Choroid plexus epithelial cell (primary cell): ENCODE measurements at places on chromosomes 2 and 18.

GRCh38 chr18:23585897-23586248 is 433 bp downstream of the NPC1 start:
- no peak for DNase-seq

DNA sequence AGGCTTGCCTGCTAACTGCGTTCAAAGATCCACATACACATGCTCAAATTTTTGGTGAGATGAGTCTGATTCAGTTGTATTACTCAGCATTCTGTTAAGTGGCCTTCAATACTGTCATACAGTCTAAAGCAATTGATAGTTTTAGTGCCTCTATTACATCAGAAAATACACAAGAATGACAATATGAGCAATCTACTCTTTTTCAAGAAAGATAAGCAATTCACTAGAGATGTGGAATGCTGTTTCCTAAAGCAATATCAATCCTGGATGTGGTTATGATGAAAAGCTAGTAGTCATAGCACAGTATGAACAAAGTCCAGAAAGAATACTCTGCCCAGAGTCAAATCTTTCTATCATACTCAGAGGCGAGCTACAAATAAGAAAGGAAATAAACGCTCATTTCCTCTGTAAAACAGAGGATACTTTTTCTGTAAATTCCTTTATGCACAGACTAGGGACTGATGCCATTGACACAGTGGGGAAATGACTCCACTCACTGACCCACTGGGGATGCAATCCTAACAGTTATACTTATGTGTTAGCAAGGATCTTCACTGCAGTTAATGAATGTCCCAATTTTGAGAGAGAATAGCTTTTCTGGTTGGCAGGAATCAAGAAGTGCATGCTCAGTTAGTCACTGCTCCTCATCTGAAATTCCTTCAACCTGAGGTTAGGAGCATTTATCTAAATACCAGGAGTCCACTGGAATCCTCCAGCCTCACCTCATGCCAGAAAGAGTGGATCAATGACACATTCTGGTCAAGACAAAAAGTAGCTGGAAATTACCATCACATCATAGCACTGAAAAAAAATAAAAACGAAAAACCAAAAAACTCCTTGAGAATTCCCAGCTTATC is 83.3 kb downstream of the PDE11A start:
- peak; percentile 4 for DNase-seq

DNA sequence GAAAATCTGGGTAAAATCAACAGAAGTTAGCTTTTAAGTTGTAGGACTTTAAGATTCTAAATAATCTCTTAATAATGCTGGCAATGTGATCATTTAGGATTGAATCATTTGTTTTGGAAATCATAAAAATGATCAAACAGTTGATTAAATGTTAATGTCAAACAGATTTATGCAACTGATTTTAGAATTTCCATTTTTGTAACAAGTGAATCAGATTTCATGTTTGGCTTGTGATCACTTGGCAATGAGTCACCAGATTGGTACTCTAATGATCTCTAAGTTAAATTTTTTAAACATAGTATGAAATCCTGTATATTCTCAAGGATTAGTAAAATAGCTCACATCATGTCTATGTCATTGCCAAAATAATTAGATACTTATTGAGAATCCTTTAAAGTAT is 50.1 kb upstream of the UNC80 start:
- peak; percentile 44 for DNase-seq

DNA sequence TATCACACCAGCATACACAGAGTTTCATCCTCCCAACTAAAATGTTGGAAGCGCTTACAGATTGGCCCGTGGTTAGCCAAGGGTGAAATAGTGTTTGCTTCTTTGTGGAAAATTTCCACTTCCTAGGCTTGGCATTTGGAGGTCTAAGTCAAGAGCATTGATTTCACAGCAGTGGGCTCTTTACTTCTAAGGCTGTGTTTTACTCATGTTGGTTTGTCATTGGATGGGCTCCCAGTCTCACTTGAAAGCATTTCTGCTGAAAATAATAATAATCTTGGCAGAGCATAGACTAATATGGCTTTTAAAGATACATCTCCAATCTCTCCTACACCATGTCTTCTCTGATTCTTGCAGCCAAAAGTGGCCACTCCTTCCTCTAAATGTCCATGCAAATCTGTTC is 82.9 kb downstream of the DYNAP start:
- peak; percentile 19 for DNase-seq

- no peak for DNase-seq
Measured at GRCh38 chr2:176129813-176130146, 275 bp downstream of the HOXD8 start.

GRCh38 chr18:68533641-68534040 is 181.3 kb downstream of the TMX3 start:
- DNase-seq, result peak; percentile 25

DNA sequence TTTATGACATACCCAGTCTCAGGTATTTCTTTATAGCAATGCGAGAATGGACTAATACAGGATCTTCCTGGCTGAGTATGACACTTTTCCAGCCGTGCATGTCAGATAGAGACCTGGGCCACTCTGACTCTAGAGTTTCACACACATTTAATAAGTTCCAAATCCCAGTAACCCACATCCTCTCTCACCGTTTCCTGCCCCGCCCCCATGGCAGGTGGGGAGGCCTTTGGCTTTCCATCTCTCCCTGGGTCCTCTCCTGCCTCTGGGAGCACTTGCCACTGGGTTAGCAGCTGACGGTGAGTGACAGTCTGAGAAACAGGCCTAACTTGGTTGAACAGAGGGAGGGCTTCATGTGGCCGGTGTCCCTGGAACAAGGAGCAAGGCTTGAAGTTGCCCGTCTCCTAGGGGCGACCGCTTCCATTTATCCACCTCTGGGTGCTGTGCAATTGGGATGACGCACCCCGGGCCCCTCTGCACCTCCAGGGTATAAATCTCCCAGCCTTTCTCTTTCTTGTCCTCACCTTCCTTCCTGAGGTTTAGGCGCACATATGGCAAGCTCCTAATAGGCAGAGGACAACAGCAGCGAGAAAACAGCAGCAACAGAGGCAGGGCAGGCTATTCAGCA is 152.7 kb upstream of the HDAC4 start:
- no peak for DNase-seq

DNA sequence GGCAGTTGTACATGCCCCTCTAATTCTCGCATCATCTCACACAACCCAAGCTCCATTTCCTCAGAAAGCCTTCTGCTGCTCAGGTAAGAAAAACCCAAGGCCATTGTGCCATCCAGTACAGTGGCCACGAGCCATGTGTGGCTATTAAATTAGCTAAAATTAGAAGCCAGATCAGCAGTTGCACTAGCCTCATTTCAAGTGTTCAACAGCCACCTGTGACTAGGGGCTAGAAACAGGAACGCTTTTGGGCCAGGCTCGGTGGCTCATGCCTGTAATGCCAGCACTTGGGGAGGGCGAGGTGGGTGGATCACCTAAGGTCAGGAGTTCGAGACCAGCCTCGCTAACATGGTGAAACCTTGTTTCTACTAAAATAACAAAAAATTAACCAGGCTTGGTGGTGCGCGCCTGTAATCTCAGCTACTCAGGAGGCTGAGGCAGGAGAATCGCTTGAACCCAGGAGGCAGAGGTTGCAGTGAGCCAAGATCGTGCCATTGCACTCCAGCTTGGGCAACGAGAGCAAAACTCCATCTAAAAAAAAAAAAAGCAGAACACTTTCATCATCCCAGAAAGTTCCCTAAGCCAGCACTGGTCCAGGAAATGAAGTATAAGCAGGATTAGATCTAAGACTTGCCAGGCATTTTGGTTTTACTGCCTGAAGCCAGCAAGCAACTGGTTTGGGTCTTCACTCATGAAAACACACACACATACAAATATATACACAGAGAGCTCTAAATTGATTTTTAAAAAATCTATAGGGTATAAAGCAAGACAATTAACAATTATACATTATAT is 35.7 kb downstream of the ATP8B1 start:
- DNase-seq, result no peak

GRCh38 chr2:235051436-235052260 is 99.8 kb downstream of the SH3BP4 start:
- peak; percentile 11 for DNase-seq

GRCh38 chr18:58721566-58722239 is 50.4 kb downstream of the MALT1 start:
- DNase-seq, result no peak

DNA sequence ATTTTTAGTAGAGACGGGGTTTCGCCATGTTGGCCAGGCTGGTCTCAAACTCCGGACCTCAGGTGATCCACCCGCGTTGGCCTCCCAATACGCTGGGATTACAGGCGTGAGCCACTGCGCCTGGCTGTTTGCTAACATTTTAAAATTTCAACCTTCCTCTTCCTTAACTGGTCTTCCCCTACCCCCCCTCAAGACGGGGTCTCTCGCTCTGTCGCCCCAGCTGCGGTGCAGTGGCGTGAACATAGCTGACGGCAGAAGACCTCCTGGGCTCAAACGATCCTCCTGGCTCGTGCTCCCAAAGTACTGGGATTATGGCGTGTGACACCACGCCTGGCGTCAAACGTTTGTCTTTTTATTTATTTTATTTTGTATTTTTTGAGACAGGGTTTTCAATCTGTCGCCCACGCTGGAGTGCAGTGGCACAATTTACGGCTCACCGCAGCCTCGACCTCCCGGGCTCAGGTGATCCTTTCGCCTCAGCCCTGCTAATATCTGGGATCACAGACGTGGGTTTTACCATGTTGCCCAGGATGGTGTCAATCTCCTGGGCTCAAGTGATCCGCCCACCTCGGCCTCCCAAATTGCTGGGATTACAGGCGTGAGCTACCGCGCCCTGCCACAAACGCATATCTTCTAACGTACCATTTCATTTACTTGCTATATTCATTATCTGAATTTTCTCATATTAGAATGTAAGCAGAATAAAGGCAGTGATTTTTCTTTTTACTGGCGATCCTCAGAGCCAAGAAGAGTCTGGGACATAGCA is 984 bp upstream of the MSH2 start:
- DNase-seq, result no peak

- peak; percentile 58 for DNase-seq
Measured at GRCh38 chr18:60413944-60414547, 41.5 kb upstream of the MC4R start.

DNA sequence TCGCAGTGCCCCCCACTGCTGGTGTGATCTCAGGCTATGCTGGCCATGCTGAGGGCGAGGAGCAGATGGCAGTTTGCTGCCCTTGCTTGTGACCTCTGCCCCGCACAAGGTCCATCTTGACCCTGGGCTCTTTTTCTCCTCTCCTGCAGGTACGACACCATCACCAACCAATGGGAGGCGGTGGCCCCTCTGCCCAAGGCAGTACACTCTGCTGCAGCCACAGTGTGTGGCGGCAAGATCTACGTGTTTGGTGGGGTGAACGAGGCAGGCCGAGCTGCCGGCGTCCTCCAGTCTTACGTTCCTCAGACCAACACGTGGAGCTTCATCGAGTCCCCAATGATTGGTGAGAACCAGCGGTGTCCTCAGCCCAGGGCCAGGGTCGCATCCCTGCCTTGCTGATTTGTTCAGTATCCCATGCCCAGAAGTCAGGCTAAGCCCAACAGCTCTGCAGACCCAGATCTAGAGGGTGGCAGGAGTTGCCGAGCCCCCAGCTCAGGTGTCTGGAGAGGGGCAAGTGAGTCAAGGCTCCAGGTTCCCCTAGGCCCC is 223.8 kb downstream of the ATAD2B start:
- no peak for DNase-seq

DNA sequence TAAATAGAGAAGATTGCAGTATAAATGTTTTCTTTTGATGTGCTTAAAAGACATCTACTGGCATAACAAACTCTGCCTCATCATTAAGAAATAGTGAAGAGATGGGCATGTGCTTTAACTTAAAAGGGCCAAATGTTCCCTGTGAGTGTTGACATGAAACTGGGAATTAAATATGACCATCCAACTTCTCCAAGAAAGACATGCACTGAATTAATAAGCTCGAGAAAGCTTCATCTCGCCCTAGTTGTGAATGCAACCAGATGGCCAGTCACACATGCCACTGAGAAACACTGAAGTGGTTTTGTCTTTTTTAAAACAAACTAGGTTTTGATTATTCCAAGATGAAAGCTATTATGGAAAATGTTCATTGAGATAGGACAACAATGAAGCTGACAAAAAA is 479.2 kb downstream of the RIT2 start:
- no peak for DNase-seq

DNA sequence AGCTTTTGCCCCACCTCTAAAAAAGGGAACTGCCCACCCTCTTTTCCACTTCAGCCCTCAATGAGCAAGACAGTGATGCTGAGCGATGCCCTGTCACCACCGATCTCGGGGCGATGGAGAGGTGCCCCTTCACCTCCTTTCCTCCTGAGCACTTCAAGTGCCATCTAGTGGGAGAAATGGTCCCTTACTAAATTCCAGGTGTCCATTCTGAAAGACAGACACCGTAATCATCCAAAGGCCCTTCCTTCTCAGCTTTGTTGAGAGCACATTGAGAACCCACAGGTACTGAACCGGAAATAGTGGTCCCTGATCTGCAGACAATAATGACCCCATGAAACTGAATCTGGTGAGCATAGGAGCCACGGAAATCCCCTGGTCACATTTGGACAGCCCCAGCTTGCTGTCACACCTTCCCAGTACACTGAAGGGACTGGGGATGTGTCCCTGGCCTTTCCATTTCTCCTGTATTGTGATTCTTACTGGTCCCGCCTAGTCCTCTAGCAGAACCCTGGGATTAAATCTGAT is 38.5 kb downstream of the KCTD18 start:
- peak; percentile 56 for DNase-seq

DNA sequence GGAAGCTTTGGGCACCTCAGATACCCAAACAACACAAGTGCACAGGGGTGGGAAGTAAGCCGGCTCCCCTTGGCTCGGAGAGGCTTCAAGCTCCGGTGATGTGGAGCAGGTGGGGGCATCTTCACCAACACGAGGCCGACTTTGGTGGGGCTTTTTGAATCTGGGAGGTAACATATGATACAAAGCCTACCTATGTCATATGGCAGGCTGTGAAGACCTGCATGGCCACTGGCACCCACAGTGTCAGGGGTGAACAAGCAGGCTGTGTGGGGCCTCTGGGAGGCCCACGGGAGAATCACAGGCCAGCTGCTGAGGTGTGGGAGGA is 109.0 kb downstream of the EIPR1 start:
- no peak for DNase-seq

- no peak for DNase-seq
Measured at GRCh38 chr18:6975084-6975483, 142.5 kb downstream of the LAMA1 start.

DNA sequence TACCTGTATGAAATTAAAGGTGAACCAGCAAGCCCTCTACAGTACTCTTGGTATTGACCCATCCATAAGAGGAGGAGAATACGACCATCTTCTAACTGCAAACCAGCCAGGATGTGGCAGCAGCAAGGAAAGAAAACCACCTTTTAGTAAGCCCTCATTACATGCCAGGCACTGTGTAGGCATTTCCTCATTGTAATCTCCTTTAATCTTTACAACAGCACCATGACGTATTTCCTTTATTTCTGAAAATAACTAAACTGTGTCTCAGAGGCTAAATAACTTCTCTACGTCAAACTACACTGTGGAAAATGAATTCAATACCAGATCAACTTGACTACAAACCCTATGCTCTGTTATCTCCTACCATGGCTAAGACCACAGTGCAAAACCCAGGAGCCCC is 18.2 kb downstream of the WDR35 start:
- no peak for DNase-seq

- no peak for DNase-seq
Measured at GRCh38 chr2:42290005-42290404, 71.0 kb downstream of the COX7A2L start.

- DNase-seq, result no peak
Measured at GRCh38 chr2:100130595-100131391, 11.6 kb downstream of the AFF3 start.
